ENCODE measurements at places on chromosomes 1 and 21. TPM values are rescaled to one million over a fixed set of nuclear protein-coding genes. Genes with fewer than 3 reads are reported as not detected.
A peak's percentile ranks its signal among the peaks of the same experiment; 100 is the strongest.

TRIM62 gene
- 22.8 TPM for total RNA-seq

GRCh38 chr1:6948416-6948815 lies 163.2 kb downstream of the CAMTA1 start:
- DNase-seq: no peak

DNA sequence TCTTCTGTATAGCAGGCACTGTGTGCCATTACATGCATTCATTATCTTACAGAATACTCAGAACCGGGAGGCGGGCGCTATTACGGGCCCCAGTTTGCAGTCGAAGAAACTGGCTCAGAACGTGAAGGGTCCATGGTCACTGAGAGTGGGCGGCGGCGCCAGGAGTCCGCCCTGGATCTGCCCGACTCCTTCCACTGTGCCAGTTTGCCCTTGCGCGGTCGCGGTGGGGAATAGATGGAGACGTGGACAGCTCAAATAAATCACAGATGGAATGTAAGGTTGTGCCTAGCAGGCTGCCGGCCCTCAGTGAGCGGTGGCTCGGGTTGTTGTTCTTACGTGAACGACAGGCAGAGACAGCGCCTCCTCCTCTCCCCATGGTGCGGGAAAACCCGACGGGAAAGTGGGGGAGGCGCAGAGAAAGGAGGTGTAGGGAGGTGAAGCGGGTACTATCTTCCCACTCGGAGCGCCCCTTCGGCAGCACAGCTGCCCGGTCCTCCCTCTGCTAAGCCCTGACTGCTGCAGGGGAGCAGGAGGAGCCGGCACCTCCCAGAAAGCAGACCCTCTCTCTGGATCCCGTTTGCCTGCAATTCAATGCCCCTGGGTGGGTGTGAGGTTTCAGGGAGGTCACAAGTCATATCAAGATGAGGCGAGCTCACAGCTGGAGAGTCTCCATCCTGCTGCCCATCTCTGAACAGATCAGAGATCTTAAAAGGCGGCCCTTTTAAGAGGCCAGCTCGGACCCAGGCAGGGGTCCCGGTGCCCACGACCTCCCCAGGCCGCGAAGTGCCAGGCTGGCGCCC lies 1.1 kb downstream of the COL9A2 start:
- DNase-seq: peak; percentile 43

DNA sequence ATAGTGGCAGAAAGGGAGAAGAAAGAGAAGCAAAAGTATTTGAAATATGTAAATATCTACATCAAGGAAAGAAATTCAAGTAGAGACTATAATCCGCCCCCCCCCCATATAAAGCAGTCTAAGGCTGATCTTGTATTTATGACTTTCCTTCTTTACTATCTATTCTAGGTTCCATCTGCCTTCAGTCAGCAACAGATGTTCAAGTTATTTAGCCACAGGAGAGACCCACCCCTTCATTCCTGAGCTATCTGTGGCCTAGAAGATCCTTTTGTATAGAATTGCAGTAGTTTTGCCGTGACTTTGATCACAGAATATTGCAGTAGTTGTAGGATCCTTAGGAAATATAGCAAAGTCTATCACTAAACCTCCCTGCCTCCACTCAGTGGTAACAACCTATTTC lies 10.7 kb upstream of the BSDC1 start:
- DNase-seq: no peak

DNA sequence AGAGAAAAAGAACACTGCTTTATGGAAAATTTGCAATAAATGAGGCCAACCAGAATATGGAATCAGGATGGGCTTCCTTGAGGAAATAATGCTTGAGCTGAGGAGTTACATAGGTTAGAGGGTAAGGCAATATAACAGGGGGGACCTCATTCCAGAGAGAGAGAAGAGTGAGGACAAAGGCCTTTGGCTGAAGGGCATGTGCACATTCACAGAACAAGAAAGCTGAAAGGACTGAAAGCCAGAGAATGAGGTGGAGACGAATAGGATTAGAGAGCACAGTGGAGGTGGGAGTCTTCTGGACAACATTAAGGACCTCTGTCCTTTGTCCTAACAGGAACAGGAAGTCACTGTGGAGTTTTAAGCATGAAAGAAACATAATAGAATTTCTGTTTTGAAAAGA lies 60.7 kb upstream of the MROH9 start:
- DNase-seq: no peak

Data from Peyer's patch (tissue), 4 donors.